ENCODE measurements at places on chromosomes 6 and 20.

DNA sequence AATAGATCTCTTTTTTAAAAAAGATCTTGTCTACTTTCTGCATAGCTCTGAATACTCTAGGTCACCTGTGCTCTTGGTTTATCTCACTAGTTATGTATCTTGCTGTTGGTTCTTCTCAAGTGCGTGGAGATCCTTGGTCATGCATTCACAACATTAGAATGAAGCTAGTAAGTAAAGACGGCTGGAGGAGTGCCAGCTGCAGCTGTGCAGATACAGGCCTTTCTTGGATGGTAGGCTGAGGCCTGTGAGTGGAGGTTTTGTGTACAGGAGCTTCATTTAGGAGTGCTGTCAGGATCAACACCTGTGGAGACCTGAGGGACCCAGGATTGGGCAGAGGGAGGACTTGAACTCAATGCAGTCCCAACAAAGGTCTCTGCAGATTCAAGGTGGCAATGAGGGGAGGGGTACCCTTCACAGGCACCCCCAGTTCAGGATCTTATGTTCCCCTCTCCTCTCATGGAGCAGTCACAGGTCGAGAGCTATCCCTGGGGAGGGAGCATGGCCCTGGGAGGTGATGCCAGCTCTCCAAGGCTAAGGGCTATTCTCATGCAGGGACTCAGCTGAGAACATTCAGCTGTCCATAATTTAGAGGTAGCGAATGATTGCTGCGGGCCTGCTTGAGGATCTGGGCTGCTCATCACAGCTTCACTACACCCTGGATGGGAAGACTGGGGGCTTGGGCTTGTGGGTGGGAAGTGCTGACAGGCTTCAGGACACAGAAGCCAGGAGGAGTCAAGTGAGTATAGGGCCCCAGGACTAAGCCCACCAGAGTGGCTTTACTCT, 98.9 kb upstream of the ENPP5 start:
- no peak for DNase-seq

DNA sequence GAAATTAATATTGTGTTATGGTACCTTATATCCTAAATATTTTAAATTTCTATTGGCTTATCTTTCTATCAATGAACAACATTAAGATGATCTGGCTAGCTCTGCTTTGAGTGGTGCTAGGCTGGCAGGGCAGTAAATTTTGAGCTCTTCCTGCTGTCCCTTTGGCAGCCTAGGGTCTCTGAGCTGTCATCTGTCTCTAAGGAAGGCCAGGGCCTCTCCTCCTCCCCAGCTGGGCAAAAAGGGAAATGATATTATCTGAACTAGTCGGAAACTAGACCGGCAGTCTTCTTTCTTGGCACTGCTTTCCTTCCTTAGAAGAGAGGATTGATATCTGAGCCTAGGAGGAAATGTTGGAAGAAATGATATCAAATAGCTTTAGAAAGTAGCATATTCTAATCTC, 176.7 kb upstream of the BTBD3 start:
- DNase-seq, result no peak

- DNase-seq, result no peak
These were observed 2.8 kb downstream of the RTN4IP1 start for GRCh38 chr6:106626485-106626884.

GRCh38 chr20:8798505-8798904, 270.4 kb upstream of the PLCB4 start:
- no peak for DNase-seq

- peak; percentile 92 for DNase-seq
These were observed at the start of gene AARS2 for GRCh38 chr6:44312901-44313788. Gene AARS2, minus strand, starts transcription at chr6:44313347. Its CDS starts 24 bp downstream, at chr6:44313323.
